Caudate nucleus (tissue), 63 donors: ENCODE measurements at places on chromosomes 16 and 17.

DNA sequence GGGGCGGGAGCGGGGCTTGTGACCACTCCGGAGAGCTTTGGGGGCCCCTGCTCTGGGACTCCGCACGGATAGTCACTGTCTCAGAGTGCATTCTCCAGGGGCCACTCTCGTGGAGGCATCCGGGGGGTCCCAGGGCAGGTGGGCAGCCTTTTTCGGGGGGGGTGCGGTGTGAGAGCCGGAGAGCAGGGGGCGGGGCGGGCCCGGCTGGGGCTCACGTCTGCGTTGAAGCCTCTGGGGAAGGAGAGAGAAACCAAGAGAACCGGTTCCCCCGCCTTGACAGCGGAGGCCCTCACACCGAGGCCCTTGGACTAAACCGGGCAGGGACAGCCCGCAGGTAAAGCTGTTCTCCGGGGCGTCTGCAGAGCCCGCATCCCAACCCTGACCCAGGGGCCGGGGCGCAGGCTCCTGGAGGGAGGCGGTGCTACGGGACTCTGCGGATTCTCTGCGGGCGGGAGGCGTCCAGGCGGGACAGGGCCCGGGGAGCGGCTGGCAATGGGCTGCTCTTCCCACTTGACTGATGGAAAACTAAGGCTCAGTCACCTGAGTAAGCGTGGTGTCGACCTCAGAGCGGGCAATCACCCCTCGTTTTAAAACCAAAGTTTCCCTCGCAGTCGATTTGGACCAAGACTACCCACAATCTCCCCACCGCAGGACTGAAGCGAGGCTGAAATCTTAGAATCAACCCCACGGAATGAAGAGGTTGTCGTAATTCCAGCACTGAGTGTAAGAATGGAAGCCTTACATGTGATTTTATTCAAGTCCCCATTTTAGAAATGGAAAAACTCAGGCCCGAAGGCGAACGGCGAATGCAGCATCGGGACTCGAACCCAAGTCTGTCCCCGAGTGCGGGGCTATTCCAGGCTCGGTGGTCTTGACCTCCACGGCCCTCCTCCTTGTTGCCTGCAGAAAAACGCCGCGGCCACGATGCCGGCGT lies 49.6 kb upstream of the AMZ2 start:
- no peak for DNase-seq

DNA sequence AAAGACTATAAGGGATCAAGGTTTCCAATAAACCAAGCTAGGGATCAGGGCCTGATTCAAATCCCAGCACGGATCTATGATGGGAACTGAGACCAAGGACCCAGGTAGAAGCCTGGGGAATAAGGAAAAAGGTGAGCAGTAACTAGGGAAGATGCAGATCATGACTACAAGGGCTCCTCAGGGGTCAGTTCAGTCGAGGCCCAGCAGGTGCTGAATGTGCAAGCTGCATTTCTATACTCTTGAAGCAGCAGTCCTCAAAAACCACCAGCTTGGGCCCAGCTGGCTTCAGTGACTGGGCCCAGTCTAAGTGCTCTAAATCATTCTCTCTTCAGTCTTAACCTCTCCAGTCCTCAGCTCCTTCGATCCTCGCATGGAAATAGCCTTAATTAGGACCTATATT lies 228.8 kb upstream of the AXIN2 start:
- no peak for DNase-seq

- no peak for DNase-seq
Observed at GRCh38 chr17:50832864-50833381, 2.5 kb upstream of the WFIKKN2 start.

GRCh38 chr17:82566129-82566960 lies 46.8 kb downstream of the FOXK2 start:
- no peak for DNase-seq

DNA sequence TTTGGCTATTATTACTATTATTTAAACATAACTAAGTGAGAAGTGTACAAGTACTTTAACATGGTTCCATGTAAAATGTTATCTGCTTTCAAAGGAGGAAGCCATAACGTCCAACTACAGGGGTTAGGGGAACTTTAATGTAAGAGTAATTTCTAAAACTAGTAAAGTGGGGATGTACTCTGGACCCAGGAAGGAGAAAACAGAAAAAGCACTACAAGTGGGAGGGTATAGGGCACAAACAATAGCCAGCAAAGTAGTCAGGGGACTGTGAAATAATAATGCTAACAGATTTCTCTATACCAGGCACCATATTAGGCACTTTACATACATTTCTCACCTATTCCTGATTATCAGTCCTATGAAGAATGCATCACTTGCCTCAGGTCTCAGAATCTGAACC lies 19.6 kb downstream of the USP31 start:
- DNase-seq: no peak

- no peak for DNase-seq
Observed at GRCh38 chr16:88526008-88526905, 43.9 kb upstream of the ZC3H18 start.

- DNase-seq: no peak
Observed at GRCh38 chr16:4944333-4945281, 7.7 kb upstream of the PPL start.

GRCh38 chr17:41579484-41580243 lies 7.0 kb downstream of the KRT14 start:
- DNase-seq: peak; percentile 20

GRCh38 chr17:15446036-15446435 lies 21.4 kb downstream of the CDRT4 start:
- no peak for DNase-seq

DNA sequence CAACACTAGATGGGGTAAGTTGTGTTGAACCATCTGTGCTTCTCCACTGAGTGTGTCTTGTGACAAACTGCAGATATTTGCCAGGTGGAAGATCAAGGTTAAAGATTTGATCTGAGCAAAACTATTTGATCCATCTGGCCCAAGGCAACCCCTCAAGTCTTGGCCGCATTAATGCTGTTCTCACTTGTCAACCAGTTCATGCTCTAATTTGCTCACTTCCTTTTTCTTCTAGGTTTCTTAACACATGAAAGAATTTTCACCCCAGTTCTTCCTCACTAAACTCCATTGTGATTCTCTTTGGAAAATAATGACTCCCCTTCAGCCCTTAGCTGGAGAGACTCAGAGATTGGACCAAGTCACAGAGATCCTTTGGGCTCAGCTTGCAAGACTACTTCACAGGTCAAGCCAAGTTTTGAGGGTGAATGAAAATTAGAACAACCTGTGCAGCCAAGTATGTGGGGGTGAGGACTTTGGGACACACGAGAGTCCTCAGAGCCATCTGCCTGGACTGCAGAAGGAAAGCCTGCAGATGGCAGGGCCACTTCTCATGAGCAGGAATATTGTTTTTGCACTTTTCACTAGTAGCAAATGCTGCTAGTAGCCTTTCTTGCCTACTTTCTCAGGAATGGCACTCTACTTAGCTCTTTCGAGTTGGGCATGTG lies 166.5 kb downstream of the AXIN2 start:
- no peak for DNase-seq

DNA sequence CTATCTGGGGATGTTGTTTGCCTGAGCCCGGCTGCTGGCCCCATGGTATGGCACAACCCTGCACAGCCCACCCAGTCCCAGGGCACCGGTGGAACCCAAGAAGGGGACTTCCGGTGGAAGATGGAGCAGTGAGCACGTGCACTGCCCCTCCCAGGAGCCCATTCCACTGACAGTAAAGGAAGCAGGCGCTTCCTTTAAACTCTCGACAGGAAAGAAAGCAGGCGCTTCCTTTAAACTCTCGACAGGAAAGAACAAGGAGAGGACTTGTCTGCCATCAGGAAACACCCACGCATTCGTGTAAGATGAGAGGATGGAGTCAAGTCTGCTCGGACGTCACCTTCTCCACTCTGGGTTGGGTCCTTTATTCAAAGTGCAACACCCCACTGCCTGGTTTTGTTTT lies 53.7 kb downstream of the IL21R start:
- DNase-seq: no peak

DNA sequence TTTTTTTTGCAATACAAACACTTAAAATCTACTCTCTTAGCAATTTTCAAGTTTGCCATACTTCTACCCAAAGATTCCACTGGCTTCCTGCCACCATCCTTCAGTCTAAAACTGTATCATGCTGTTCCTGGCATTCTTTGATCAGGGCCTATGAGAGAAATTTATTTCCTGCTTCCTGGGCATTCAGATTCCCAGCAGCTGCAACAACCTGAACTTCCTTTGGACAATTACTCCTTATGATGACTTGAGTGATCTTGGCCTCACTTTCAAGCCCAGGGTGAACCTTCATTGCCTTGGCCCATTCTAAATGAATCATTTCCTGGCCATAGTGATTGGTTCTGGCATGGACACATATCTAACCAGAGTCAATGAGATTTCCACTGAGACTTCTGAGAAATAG lies 18.0 kb upstream of the MON1B start:
- no peak for DNase-seq

DNA sequence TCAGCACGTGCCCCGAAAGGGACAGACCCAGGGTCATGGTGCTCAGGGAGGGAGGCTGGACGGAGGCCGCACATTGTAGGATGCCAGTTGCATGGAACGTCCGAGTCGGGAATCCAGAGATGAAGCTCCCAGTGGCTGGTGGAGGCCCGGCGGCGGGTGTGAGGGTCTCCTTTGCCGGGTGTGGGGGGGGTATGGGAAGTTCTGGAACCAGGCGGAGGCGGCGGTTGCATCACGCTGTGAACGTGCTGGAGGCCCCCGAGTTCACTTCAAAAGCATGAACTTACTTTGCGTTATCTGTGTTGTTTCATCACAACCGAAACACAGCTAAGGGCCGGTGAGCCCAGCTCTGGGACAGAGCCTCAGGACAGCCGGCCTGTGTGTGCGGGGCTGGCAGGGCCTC lies 73.4 kb upstream of the GNG13 start:
- no peak for DNase-seq

DNA sequence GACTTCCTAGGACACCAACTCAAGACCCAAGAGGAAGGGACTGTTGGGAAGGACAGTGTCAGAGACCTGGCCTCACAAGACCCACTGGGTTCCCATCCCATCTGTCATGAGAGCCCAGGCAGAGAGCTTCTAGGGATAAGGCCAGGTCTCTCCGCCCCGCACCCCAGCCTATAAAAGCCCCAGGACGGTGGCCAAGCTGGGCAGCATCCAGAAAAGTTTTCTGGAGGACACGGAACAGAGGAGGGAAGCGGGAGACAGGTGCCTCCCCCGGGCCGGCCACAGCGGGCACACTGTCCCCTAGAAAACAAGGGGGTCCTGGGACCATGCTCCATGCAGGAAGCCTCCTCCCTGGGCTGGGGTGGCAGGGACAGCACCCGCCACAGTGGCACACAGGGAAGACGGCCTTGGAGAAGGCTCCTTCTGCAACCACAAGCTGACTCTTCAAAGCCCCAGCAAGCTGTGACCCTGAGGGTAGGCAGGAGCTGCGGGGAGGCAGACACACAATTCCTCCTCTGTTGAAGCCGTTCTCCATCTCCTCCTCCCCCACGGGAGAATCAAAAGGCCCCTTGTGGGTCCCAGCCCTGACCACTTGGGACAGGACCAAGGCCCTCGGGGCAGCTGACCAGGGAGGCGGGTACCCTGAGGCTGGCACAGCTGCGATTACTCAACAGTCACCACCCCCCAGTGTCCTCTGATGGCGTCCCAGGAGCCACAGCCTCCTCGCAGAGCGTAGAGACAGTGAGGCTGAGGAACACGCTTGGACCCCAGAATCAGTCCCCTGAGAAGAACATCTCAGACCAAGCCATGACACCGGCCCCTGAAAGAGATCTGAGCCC lies 26.1 kb downstream of the TRPV3 start:
- peak; percentile 85 for DNase-seq

GRCh38 chr16:14529010-14529669 lies 100.9 kb downstream of the PARN start:
- DNase-seq: peak; percentile 31

- no peak for DNase-seq
Observed at GRCh38 chr17:9587969-9588656, 11.7 kb downstream of the CFAP52 start.

DNA sequence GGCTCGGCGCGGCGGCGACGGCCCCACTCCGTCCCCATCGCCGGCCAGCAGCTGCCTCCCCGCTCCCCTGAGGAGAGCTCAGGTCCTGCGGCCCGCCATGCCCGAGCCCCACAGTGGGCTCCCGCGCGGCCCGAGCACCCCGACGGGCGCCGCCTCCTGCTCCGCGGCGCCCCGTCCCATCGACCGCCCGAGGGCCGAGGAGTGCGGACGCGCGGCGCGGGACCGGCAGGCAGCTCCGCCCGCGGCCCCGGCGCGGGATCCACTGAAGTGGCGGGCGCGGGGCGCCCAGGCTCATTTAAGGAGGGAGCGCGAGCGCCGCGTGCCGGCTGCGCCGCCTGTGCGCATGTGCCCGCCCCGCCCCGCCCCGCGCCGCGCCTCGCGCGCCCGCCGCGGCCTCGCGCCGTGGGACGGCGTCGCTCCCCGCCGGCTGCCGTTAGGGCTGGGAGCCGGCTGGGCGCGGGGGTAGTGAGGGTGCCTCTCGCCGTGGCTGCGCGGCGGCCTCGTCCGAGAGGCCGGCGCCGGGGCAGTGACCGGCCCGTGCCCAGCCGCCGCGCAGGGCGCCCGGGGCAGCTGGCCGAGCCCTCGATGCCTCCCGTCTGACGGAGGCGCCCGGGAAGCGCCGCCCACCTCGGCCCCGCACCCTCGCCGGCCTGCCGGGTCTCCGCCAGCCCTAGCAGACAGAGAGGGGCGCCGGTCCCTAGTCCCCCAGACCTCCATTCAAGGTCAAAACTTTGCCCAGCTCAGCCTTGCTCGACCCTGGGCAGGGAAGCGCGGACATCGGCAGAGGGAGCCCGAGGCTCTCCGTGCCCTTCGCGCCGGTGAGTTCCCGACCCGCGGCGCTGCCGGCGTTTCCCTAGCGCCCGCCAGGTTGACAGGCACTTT lies at the start of gene NETO2:
Gene NETO2, minus strand, starts transcription at position 269 of the 882 bp plus-strand sequence. CDS start 333 bp downstream, outside the sequence.
- DNase-seq: peak; percentile 23

GRCh38 chr17:18248300-18248731 lies 10.2 kb downstream of the FLII start:
- peak; percentile 26 for DNase-seq

DNA sequence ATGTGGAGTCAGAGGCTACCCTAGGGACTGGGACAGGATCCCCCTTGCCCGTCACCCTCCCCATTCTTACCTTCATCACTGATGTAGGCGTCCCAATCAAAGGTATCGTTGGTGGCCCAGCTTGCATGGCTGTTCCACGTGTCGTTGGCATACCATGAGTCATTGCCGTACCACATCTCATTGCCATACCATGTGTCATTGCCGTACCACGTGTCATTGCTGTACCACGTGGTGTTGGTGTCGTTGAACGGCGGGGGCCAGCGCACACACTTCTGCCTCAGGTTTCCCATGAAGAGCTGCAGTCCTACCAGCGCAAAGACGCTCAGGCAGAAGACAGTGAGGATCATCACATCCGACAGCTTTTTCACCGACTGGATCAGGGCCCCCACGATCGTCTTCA lies 4.8 kb downstream of the SCN4A start:
- no peak for DNase-seq

- no peak for DNase-seq
Observed at GRCh38 chr17:76432004-76432403, 20.9 kb downstream of the UBE2O start.

GRCh38 chr16:46830417-46830901 lies 521 bp downstream of the C16orf87 start:
- no peak for DNase-seq
